Omental fat pad (tissue), 4 donors: ENCODE measurements at places on chromosomes 12 and 14. TPM values are rescaled to one million over a fixed set of nuclear protein-coding genes. Genes with fewer than 3 reads are reported as not detected.

GRCh38 chr12:45244561-45245343, 28.9 kb downstream of the ANO6 start:
- DNase-seq, result no peak

The TMEM121 gene
- 4.3 TPM for total RNA-seq

- DNase-seq, result no peak
Observed at GRCh38 chr12:122651520-122652224, 51.5 kb downstream of the HCAR2 start.

GRCh38 chr14:79781882-79782281, 429.4 kb downstream of the DIO2 start:
- no peak for DNase-seq

DNA sequence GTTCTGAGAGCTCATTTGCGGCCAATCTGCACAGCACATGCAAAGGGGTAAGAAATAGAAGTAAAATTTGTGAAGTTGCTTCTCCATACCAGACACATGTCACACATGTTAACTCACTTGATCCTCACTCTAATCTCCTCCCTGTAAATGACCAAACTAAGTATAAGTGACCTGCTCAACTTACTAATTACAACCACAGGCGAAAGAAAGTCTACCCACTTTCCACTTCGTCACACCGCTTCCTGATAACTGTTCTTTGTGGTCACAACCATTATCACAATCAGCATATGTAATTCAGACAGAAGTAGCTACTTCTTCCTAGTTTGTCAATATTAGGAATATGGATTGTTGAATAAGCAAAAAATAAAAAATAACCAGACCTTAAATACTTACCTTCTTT, 293.7 kb upstream of the CLEC14A start:
- no peak for DNase-seq

The SLC5A8 gene
- total RNA-seq, result 0.12 TPM

DNA sequence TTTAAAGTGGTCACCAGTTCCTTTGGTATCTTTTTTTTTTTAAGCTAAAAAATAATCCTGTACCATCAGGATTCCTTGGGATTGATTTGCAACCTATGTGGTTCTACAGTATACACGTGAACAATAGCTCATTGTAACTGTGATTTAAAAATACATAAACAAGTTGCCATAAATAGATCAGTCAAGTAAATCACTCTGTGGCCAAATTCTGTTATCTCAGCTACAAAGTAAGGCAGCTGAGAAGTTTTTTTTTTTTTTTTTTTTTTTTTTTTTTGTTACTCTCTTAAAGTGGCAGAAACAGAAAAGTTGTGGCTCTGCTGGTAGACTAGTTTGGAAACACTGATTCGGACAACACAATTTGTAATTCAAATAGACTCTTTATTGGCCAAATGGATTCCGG, 104.5 kb downstream of the PRICKLE1 start:
- DNase-seq, result no peak

The LHX5 gene
- not detected for total RNA-seq
